ENCODE measurements at places on chromosomes 4 and X.

GRCh38 chr4:35038079-35038805 is 1206.1 kb downstream of the ARAP2 start:
- no peak for DNase-seq

DNA sequence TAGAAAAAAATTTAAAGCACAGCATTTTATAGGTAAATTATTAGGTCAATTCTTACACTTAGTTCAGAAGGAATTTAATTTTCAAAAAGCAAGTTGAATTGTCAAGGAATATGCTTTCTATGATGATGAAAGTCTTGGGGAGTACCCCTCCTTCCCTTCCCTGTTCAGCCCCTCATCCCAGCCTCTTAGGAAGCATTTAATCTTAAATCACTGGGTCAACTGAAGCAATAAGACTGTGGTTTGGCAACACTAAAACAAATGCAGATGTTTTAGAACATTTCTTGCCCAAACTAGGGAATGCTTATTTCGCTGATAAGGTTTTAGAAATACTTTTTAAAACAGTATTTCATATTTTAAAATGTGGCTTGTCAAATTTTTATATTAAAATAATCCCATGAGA is 19.1 kb upstream of the ARSJ start:
- DNase-seq = no peak

- DNase-seq = no peak
These were observed 24.7 kb downstream of the RPL9 start for GRCh38 chr4:39433878-39434492.

DNA sequence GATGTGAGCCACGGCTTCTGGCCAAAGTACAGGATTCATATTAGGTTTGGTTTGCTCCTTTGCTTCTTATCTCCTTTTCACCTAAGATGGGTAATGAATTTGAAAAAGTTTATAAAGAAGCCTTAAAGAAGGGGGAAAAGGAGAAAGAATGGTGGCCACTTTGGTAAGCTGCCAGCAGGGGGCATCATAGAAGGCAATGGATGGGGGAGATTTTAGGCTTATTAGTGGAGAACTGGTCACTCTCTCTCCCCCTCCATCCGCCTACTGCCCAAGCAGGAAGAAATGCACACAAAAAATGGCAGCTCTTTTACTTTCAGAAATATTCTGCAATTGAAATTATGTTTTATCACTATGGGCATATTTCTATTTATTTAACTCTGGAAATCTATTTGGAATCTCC is 32.0 kb downstream of the SPARCL1 start:
- peak; percentile 9 for DNase-seq

DNA sequence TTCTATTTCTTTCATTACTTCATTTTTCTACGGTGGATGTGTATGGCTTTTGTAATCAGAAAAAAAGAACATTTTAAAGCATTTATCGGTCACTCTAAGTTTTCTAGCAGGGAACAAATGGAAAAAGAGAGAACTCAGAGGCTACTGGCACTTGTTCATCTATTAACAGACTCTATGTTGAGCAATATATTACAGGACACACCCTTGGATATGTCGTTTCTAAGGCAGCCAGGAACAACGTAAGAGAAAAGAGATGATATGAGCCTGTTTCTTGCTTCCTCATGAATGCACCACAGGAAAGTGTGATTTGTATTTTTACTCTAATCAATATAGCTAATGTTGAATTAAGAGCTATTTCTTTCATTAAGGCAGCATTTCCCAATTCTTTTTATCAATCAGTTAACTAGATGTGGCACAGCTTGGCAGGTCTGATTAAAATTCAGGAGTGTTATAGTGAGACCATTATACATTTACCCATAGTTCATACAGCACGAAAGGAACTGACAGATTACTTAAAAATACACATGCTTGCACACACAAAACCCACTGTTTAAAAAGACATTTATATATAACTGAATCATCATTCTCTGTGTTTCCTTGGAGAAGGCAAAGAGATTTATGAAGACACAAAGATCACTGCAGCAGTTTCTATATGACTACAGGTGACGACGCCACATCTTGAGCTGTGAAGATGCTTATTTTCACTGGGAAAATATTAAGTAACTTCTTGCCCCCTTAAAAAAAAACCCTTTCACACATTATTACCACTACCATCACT is 13.0 kb downstream of the RAB9B start:
- DNase-seq = no peak

GRCh38 chr4:6390356-6390755 is 82.1 kb downstream of the PPP2R2C start:
- DNase-seq = no peak

GRCh38 chr4:109816082-109816442 is 500 bp downstream of the GAR1 start:
- DNase-seq = no peak

DNA sequence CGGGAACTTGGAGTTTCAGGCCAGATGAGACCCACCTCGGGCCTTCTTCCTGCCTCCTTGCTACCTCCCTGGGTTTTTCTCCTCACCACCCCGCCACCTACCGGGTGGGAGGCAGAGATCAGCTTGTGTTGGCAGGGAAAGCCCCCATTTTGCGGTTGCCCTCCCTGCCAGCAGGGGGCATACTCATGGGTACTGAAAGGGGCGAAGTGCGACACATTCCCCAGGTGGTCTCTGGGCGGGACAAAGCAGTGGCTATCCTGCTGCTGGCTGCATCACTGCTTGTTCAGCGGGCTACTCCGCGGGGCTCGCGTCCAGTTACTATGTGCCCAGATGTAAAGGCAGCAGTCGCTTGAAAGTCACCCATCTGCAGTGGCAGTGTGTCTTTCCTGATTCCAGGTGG is 330.3 kb downstream of the PDHA2 start:
- DNase-seq = no peak

DNA sequence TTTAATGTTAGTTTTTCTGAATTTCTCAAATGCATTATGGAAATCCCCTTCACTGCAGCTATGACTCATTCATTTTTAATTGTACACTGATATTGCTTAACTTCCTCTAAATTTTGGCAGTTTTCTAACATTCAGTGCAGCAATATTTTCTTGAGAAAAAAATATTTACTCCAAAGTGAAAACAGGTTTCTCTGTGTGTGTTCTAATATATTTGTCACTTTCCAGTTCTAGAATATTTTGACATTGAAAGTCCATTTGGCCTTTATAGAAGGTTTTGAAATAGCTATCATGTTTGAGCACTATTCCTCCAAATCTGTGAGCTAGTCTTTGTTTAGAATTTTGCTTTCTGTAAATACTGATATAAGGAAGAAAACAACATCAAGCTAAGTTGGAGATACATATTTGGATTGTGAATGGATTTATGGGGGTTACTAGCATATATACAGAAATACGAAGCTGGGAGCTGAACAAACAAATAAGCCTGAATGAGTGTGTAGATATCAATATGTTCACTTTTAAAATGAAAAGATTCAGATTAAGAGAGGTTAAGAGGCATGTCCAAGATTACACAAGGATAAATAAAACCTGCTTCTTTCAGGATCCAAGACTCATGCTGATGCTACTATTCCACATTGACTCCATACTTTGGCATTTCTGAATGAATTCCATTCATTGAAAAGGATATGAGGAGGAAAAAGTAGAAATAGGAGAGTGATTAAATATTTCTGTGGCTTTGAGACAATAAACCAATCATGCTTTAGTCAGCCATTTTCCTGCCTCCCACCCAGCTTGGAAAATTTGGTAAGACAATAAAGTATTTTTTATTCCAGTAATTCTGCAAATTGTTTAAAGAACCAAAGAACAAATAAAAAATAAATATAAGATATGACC is 57.3 kb upstream of the SLIT2 start:
- DNase-seq = no peak

DNA sequence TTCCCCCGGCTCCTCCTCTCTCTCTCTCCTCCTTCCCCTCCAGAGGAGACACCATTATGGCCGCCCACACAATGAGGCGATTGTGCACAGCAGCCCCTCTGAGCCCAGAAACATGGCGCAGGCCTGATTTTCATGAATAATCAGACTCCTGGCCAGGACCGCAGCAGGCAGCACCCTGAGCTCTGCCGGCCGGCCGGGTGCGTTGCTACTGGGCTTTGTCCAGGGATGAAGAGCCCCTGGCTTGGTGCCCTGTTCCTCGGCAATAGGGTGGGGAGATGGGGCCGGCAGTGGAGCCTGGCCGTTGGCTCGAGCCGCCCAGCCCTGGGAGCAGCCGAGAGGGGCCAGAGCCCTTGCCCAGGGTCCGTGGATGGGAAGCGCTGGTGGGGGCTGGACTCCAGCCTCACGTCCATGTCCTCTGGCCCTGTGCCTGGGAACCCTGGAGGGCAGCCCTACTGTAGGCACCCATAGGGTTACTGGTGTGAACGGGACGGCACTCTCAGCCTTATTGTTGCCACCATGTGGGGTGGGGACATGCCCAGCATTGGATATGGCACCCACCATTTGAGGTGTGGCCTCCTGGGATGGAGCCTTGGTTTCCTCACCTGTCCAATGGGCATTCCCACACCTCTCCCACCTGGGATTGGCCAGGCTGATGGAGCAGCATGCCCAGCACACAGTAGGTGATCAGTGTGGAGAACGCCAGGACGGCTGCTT is 103.0 kb downstream of the SORCS2 start:
- DNase-seq = peak; percentile 38

DNA sequence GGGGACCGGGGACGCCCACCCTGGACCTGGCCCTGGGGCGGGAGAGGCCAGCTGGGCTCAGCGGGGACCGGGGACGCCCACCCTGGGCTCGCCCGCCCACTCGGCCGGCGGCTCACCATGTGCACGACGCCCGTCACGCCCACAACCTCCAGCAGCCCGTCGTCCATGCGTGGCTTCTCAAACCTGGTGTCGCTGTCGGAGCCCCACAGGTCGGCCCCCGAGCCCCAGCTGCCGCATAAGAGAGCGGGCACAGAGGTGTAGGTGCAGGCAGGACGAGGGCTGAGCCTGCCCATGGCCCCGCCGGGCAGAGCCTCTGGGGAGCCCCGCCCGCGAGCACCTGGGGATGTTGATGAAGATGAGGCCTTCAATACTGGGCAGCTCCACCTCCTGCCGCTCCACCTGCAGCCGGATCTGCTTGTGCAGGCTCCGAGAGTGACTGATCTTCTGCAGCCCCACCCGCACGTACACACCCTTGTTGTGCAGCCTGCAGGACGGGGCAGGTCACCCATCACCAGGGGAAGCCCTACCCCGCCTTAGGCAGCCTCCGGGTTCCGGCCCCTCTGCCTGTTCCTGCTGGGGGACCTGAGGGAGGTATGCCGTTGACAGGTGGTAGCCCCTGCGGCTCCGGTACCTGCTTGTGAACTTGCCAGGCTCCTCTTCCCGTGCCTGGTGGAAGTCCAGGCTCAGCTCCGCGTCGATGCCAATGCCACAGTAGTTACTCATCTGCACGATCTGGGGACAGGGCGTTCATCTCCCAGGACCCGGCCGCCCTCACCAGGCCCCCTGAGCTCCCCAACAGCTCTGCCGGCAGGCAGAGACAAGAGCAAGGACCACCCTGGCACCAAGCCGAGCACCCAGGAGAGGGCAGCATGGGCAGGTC is 11.8 kb downstream of the DGKQ start:
- no peak for DNase-seq

DNA sequence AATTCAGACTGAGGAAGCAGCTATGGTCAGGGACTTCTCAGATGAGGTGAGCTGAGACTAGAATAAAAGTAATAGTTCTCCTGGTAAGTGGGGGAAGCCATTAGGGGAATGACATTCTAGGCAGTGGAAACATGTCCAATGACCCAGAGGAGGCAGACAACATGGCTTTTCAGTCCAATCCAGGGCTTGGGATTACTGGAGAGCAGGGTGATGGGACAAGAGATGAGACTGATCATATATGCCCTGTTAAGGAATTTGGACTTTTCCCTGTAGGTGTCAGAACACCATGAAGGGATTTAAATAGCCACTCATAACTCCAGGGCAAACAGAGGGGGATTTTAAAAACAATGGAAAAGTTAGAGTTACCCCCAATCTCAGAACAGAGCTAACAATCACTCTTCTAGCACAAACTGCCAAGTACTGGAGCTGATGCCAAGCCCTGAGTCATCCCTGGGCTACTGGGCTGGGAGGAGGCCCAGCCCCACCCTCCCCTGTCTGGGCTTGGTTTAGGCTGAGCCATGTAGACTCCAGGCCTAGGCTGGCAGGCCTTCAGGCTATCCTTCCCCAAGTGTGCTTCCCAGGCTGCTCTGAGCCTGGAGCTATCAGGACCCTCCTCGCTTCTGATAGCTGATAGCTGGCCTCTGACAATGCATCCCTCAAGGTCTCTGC is 22.7 kb upstream of the MSN start:
- no peak for DNase-seq

Data from neural crest cell (in vitro differentiated cells).